ENCODE measurements at places on chromosomes 1 and 21.
A peak's percentile ranks its signal among the peaks of the same experiment; 100 is the strongest.

DNA sequence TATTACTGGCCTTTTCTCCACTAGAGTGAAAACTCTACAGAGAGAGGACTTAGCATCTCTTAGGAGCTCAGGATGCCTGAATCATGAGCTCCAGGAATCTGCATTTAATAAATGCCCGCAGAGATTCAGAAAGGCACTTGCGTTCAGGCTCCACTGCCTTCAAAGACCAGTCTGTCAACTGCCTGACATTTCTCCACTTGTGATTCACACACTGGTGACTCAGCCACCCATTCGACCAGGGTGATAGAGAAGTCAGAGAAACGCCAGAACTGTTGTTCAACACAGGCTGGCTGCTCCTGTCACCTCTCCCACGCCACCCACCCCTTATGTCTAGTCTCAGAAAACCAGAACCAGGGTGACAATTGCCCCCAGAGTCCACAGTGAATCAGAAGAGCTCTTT, 26.9 kb upstream of the LBR start:
- DNase-seq, result peak; percentile 85

- DNase-seq, result no peak
These were observed 184.2 kb downstream of the ETS2 start for GRCh38 chr21:38989745-38990423.

- no peak for DNase-seq
These were observed 205.4 kb downstream of the SLC35F3 start for GRCh38 chr1:234109840-234110239.

- no peak for DNase-seq
These were observed 87.5 kb upstream of the RGS1 start for GRCh38 chr1:192488058-192488457.

GRCh38 chr1:21857142-21857839, 45.2 kb downstream of the LDLRAD2 start:
- DNase-seq, result peak; percentile 94

GRCh38 chr1:172589553-172589952, 56.6 kb downstream of the SUCO start:
- DNase-seq, result no peak

- peak; percentile 10 for DNase-seq
These were observed 40.1 kb upstream of the ADGRL2 start for GRCh38 chr1:81760477-81761097.

DNA sequence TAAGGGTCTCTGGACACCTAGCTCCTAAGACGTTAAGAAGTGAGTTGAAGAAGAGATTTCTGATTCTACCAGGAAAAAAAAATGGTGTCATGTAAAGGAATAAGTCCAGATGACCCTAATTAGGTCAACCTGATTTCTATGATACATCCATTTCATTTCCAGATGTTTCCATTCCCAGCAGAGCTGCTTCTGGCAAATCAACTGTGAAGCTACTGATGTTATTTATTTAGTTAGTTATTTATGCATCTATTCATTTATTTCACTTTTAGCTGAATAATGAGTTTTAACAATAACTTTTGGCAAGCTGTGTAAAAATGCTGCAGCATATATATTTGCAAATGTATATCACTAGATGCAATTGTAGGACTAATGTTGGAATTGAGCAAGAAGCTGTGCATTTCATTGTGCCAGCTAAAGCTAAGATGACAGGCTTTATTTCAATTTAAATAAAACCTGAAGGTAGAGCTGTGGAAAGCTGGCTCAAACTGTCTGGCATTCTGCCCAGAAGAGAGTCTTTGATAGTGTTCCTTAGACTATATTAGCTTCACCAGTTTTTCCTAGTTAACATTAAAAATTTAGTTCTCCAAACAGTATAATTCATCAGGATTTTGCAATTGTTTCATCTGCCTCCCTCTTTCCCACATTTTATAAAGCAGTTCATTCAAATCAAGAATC, 1164.4 kb upstream of the ADGRL4 start:
- no peak for DNase-seq

DNA sequence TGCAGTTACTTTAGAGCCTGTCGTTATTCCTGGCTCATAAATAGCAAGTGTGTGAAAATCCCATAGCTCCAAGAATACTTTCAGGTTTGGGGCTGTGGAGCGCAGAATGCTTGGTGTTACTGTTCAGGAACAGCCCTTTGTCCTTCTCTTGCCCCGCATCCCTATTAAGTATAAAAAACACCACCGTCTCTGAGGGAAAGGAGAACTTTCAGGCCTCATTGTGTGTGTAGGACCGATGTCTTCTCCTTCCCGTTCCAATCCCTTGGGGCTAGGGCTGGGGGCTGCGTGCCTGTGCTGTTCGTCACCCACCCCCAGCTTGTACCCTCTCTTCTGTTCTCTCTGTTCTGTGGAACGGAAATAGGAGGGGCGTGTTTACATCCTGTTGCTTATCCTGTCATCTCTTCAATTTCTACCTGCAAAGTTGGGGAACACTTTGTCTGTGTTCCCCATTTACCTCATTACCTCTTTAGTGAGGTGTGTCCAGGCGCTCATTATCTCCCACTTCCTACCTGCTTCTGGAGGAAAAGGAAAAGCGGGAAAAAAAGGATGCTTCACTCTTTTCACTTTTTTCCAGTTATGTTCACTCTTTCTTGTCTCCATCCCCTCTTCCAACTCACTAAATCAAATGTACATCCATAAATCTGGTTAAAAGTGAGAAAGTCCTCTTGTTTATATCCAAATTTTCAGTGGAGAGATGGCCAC, 788 bp upstream of the TXNIP start:
- DNase-seq, result peak; percentile 45

- DNase-seq, result no peak
These were observed 114.6 kb downstream of the LIPI start for GRCh38 chr21:14096172-14096571.

GRCh38 chr1:234484991-234485739, 6.2 kb upstream of the TARBP1 start:
- DNase-seq, result no peak

DNA sequence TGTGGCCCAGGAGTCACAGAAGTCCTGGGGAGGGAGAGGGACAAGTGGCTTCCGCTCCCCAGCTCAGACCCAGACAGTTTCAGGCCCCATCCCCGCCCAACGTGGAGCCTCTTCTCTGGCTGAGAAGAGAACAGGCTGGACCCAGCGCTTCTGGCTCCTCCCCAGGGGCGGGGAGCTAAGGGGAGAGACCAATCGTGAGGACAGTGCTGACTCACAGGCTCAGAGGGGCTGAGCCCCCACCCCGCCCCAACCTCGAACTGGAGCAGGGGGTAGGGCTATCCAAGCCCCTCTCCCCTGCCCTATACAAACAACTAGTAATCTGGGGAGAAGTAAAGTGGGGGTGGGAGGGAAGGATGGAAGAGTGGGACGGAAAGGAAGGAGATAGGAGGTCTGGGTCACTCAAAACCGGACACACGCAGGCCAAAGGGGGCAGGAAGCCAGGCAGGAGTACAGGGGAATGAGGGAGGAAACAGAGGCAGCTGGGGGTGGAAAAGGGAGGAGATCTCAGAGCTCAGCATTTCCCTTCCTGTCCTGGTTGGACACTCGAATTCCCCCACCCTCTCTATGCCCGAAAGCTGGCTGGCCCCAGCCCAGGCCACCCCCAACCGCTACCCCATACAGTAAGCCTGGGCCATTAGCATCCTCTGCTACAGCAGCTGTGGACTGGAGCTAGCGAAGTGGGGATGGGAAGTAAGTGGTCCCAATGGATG, at the start of gene SHC1:
SHC1 (minus strand) TSS at position 117 of the 710 bp plus-strand sequence. CDS start 221 bp downstream, outside the sequence.
- peak; percentile 53 for DNase-seq

DNA sequence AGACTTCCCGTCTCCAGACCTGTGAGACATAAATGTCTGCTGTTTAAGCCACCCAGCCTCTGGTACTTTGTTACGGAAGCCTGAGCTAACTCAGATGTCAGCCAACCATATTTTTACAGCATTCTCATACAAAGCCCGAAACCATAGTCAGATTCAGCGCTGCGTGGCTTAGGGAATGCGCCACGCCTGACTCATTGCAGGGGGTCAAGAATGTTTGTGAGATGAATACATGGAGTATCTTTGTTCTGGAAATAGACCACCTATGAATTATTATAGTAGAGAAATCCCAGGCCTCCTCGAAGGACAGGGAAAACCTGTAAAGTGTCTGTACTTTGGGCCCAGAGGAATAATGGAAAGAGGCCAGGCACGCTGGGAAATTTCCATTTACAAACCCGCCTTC, 434.8 kb downstream of the CAMTA1 start:
- DNase-seq, result no peak

GRCh38 chr1:182493063-182493462, 43.1 kb downstream of the RGSL1 start:
- peak; percentile 88 for DNase-seq

GRCh38 chr21:32803651-32804050, 32.1 kb upstream of the PAXBP1 start:
- peak; percentile 68 for DNase-seq

DNA sequence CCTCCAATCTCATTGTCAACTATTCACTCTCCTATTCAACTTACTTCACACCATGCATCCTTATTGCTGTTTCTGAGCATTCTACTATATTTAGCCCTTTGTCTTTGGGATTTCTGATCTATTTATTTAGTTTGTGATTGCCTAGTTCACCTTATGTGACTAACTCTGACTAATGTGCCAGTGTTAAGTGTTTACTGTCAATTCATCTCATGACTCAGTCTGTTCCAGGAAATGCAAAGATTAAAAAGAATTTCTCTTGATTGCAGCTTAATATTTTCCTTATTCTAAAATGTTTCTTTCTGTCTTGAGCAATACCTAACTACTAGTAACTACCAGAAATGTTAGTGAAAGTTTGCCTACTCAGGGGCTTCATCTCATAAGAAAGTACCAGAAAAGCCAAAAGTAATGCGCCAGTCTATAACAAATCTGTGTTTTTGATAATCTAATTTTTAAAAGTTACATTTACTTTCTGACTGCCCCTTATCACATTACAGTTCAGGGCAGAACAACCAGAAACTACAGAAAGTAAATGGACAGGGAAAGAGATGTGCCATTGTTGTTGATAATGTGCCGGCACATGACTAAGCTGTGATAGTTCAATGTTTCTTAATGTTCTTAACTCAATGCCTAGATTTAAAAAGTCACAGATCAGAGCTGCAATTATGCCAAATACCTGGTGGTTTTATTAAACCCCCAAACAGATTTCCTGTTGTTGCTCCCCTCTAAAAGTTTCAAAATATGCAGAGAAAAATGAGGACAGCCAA, 556.5 kb downstream of the PTBP2 start:
- DNase-seq, result no peak

- no peak for DNase-seq
These were observed 217.7 kb upstream of the IRF2BP2 start for GRCh38 chr1:234827656-234828055.

- DNase-seq, result peak; percentile 36
These were observed 486.7 kb downstream of the SMYD3 start for GRCh38 chr1:246020211-246020954.

DNA sequence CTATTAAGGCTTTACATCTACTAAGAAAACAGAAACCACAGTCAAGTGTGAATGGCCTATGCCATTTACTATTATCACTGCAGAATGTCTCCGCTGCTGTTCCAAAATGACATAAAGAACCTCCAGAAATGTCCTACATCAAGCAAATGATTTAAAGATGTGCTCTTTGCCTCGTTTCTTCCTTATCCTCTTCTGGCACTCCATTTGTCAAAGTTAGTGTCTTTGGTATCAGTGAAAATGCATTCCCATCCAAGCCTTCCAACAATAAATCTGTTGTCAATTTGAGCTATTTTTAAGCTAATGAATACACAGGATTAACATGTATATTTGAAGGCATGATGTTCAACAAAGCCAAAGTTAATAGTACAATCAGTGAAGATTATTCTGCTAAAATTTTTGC, 105.7 kb downstream of the LRRC53 start:
- no peak for DNase-seq

- DNase-seq, result no peak
These were observed 10.5 kb downstream of the MAEL start for GRCh38 chr1:166999500-167000055.

DNA sequence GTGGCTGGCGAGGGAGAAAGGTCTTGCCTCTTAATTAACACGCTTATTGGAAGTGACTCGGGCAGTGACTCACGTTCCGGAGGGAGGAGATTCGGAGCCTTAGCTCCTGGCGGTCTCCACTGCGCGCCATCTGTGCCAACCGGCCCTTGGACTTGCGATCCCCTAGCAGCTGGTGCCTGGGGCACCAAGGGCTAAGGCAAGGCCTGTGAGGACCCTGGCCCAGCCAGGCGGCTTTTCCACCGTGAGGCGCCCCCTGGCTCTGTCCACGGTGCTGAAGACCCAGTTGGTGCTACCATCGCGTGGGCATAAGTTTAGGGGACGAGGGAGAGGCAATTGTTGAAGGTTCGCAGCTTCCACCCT, 1.3 kb upstream of the SYT6 start:
- peak; percentile 26 for DNase-seq

DNA sequence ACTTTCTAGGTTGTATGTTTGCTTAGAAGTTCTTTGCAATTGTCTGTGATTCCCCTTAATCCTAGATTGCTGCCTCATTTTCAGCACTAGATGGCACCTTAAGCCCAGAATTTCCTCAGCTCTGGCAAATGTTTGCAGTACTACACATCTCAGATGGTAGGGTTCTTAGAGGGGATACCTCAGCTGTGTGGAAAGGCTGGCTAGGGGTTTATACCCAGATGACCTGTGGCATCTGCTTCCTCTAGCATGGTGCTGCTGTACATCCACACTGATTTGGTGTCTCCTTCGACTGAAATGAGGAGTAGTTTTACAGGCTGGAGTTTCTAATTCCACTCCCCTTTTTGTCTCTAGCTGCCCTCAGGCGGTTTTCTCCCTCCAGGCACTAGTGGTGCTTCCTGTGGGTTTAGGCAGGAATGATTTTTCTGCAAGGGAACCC, 23.5 kb downstream of the ASB17 start:
- peak; percentile 8 for DNase-seq

DNA sequence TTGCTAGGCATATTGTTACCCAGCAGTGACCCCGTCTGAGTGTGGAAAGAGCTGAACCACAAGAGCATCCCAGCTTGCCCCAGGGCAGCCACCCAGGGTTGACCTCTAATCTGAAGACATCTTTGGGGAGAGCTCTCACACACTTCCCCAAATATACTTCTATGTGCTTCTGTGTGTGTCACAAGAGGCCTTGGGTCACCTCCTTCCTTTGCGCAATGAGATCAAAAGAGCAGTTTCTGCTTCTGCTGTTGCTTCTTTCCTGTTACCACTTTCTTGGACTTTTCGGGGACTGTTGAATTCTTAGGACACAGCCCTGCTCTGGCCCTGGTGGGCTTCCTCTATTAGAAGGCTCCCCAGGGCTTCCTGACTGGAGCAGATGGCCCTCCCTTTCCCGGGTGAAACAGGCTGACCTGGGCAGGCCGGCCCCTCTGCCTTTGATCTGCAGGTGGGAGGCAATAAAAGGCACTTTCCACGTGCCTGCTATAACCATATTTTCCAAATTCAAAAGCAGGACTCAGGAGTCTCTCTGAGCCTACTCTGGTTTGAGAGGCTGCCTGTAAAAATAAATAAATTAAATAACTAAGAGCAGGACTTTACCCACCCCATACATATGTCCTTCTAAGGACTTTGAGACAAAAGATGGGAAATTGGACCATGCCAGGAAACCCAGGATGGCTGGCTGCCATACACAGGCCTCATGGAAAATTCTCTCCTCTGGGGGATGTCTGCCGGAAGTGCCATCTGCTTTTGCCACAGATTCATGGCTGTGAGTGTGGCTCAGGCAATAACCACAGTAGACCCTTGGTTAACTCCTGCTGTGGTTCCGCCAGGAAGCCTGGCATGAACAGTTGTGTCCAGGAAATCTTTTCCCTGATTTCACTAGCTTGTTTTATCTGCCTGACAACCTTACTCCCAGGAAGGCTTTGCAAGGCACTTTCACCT, 28.3 kb upstream of the RCSD1 start:
- peak; percentile 99 for DNase-seq

- DNase-seq, result no peak
These were observed 202.7 kb downstream of the BACH1 start for GRCh38 chr21:29501451-29501850.

- peak; percentile 26 for DNase-seq
These were observed 313.8 kb downstream of the TGFB2 start for GRCh38 chr1:218658899-218659298.
